Left kidney (tissue), 8 donors: ENCODE measurements at places on chromosomes 16 and 17. TPM values are rescaled to one million over a fixed set of nuclear protein-coding genes. Genes with fewer than 3 reads are reported as not detected.

The COX10 gene
- 20.0 TPM for polyA plus RNA-seq

GRCh38 chr17:1928976-1929375, 96.2 kb downstream of the RTN4RL1 start:
- no peak for DNase-seq

GRCh38 chr16:50864386-50864785, 122.5 kb downstream of the CYLD start:
- DNase-seq: no peak

The SLC9A5 gene
- polyA plus RNA-seq: 4.9 TPM

DNA sequence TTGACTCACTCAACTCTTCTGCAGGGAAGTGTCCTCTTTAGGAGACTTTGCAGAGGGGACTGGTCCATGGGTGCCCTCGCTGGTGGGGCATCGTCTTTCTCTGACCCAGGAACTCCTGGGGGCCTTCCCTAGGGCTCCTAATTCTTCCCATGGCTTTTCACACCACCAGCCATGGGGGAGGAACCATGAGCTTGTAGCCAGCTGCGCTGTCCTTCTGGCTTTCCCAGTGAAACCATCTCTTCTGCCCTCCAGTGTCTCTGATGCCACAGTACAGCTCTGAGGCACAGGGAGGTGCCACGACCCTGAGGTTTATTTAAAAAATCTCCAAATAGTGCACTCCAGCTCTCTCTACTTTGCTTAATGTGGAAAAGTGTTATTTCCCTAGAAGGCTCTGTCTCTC, 78.6 kb downstream of the SDR42E1 start:
- DNase-seq: no peak

DNA sequence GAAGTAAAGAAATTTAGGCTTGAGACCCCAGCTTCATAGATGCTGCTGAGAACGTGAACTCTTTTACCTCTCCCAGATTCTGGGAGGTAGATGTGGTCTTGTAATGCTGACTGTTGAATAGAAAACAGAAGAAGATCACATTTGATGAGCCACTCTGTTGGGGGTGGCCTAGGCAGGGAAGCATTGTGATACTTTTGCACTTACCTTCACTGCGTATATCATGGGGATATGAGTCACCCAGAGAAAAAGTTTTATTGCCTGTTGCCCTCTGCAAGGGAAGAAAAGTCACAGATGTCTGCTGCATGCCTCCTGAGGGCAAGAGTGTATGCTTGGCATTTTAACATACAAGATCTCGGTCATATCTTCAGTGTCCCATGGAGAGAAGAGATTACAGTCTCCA, 365.4 kb downstream of the SNX29 start:
- no peak for DNase-seq

DNA sequence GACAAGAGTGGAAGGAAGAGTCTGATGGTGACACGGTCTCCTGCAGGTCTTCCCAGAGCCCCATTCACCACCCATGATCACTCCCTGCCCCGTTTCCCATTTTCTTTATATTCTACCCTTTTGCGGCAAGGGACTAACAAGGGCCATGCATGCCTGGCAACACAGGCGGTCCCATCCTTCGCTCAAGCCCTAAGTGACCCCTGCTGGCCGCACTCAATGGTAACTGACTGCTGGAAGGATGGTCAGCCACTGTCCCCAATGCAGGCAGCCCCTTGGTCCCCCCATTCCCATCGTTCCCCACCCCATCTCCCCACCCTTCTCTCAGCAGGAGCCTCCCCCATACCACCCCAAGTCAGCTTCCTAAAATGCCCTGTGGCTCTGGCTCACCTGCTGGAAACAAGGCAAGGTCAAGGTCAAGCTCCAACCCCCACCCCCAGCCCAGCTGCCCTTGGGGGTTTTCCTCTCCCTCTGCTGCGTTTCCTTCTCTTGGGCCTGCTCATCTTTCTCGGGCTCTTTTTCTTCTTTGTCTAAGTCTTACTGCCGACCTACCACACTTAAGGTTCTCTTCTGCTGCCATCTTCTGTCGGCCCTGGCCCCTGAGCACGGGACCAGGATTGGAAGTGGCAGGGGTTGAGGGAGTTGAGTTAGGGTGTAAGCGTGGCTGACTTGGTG, 116.0 kb downstream of the RPTOR start:
- no peak for DNase-seq

DNA sequence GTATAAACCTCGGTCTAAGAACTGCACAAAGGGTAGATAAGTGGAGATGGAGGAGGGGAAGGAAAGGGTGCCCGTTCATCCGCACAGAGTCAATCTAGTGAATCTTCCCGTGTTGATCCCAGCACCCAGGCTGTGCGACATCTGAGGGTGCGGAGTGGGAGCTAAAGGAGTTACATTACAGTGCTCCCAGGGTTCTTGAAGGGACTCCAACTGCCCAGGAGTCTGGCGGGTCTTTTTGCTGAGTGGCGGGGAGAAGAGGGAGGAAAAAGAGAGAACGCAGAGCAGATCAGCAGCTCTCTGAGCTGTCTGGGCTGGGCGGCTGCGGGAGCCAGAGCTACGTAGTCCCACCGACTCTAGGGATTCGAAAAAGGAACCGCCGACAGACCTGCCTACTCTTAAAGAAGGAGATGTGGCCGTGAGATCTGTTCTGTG, 1.6 kb upstream of the CA10 start:
- DNase-seq: no peak
